ENCODE measurements at places on chromosomes 16 and 17.

GRCh38 chr16:14011846-14012245, 59.3 kb upstream of the MRTFB start:
- DNase-seq: no peak

- DNase-seq: no peak
Observed at GRCh38 chr16:71895679-71896365, 491 bp downstream of the IST1 start.

- DNase-seq: no peak
Observed at GRCh38 chr16:16033208-16033717, 83.8 kb downstream of the ABCC1 start.

GRCh38 chr16:49744244-49745220, 111.4 kb downstream of the ZNF423 start:
- DNase-seq: no peak

DNA sequence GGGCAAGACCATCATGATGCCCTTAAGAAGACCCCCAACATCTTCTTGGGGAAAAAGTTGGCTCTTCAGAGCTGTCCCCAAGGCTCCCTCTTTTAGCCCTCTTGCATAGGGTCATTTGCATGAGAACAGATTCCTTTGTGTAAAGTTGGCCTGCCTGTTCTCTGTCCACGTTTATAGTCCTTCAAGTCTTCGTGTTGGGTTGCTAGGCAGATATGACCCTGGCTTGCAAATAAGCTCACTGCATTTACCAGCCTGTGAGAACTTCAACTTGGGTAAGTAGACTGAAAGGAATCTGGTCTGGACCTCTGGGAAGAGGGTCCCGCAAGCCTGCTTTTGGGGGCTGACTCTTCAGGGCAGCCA, 2.9 kb downstream of the ARSG start:
- no peak for DNase-seq

DNA sequence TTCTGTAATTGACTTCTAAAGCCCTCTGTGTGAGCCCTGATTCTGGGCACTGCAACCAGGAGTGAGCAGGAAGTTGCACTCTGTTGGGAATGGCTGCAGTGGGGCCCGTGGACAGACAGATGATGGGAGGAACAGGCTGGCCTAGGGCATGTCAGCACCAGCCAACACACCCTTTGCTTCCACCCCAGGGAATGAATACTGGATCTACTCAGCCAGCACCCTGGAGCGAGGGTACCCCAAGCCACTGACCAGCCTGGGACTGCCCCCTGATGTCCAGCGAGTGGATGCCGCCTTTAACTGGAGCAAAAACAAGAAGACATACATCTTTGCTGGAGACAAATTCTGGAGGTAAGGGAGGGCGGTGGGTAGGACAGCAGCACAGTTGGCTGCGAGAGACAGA, 10.8 kb upstream of the LPCAT2 start:
- DNase-seq: no peak

- no peak for DNase-seq
Observed at GRCh38 chr17:74118504-74118903, 85.0 kb upstream of the RPL38 start.

DNA sequence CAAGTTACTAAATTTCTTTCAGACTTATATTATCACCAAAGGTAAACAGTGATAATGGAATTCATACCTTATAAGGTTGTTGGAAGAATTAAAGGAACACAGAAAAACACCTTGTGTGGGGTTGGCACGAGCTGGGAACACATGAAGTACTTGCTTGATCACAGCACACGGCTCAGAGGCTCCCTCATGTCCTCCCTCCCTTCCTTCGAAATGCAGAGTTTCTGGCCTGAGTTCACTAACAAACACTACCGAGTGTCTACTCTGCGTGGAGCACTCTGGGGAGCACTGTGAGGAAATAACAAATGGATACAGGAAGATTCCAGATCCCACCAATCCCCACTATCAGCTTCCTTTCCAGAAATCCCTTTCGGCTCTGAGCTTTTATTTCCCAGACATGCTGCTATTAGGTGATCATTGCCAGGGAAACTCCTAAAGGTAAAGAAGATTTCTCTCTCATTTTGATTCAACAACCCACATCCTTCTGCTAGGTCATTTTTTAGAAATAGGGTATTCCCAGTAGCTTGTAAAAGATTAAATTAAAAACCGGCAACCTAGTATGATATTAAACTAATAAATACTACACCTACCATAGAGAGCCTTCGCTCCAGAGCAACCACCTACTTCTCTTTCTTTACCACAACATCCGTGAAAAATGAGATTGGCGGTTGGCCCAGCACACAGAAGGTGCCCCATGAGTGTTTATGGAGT, 6.1 kb upstream of the HNF1B start:
- no peak for DNase-seq

DNA sequence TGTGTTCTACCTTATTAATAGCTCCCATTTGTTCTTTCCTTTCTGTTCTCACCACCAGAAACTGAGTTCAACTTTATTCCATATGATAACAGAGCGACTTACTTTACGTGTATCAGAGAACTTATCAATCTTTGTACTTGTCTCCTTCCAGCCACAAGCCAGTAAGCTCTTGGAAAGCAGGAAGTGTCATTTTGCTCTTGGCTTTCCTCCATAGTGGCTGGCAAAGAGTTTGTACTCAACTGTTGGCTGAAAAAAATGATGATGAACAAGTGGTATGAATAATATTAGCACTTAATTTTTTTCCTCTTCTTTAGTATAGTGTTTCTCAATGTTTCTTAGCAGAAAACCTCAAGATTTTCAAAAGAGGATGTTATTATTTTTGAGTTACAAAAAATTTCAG, 182.4 kb upstream of the TOM1L1 start:
- DNase-seq: no peak

DNA sequence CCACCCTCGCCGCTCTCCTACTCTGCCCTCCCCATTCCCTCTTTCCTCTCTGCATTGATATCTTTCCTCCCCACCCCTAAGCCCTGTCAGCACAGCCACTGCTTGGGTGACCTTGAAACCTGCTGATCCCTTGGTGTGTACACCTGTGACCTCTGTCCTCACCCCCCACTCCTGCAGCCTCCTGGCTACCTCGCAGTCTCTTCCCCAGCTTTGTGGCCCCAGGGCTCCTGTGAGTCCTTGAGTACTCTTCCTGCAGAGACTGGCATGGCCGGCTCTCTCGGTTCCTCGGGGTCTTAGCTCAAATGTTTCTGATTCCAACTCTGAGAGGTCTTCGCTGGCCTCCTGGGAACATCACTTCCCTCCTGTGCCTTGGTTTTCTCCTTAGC, 31.7 kb downstream of the ADCY7 start:
- no peak for DNase-seq

DNA sequence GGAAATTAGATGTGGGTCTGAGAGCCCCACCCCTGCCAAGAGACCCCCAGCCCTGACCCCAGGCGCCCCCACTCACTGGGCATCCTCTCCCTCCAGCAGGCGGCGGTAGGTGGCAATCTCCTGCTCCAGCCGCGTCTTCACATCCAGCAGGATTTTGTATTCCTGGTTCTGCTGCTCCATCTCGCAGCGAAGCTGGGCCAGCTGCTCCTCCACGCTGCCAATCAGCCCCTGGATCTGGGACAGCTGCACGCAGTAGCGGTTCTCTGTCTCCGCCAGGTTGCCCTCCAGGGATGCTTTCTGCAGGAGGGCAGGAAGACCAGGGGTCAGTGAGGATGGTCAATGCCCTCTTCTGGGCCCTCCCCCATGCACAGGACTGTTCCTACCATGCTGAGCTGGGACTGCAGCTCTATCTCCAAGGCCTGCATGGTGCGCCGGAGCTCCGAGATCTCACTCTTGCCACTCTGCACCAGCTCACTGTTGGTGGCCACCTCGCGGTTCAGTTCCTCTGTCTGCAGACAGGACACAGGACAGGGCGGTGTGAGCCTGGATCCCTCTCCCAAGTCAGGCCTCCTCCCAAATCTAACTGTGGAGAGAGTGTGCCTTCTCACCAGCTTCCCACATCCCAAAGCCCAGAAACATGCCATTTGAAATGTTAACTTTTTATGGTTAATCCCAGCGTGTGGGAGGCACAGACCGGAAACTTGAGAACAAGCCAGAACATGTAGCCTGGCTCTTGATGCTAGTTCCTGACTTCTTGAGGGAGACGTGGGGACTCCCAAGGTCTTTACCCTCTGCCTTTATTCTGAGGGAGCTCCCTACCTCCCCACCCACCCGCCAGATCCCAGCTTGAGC, 3.6 kb downstream of the KRT17 start:
- no peak for DNase-seq

DNA sequence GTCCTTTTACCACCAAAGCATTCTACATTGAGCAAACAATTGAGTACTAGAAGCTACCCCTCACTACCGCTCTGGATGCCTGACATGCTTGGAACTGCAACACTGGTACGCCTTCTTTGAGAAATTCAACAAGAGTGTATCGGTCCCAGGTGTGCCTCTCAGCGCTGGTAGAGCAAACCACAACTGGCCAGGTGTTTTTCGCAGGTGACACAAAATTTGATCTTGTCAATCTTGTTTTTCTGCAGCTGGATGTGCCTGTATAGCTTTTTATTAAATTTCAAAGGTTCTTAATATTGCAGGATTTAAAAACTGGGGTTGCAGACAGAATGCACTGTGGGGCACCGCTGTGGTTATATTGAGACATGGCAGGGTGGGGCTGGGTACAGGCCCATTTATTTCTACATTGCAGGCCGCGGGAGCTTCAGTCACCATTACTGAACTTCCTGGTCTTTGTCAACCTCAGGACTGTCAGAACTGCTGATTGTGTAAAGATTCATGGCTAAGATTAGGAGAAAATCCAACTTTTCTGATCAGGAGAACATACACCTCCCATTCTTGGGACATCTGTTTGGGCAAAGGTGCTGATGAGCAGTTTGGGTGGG, 4.5 kb upstream of the SNX20 start:
- no peak for DNase-seq

DNA sequence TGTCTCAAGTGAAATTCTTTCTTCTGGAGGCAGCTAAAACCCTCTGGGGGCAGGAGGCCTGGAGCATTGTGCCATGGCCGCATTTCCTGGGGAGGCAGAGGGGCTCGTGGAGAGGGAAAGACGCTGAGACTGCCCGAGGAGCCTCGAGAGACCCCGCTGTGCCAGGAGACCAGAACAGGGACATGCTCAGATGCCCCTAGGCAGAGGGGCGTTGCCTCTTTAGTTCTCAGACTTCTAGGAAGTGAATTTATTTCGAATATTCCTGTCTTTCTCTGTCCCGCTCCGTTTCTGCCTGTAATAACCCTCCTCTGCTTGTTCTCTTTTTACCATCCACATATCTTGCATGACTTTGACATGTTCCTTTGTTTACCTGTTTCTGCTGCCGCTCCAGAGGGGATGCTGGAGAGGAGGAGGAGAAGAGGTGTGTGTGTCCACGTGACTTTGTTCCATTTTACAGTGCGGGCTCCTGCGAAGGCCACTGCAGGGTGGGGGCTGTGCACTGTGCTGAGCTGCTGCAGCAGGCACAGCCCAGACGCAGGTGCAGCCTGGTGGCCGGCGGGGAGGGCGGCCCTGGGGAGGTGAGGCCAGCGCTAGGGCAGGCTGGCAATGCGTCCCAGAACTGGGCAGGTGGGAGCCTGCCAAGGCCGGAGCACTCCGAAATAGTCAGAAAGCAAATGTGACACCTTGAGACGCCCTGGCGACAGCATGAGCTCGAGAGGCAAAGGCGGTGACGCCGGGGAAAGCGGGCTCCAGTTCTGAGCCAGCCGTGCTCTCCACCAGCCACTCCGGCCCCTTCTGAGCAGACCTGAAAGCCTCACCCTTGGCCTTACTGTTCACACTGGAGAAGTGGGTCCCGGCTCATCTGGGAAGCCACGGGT, 29.9 kb downstream of the CIBAR2 start:
- DNase-seq: no peak

GRCh38 chr16:56262148-56262547, 70.9 kb downstream of the GNAO1 start:
- DNase-seq: no peak
